Keratinocyte (primary cell): ENCODE measurements at places on chromosomes 12 and 14.

DNA sequence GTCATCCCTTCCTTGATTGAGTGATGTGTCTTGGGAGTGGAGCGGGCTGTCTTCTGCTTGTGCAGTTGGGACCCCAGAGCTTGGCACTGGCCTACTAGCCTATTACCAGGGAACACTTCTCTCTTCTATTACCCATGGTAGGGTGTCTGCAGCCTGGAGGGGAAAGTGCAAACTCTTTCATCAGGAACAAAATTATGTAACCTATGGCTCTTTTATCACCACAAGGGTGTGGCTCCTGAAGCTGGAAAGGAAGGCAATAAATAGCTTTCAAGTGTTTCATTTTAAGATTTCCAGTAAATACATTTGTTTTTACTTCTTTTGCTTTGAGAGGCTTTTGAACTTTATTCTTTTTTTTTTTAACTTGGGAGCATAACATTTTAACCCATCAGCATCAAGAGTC, 349.7 kb upstream of the FAR2 start:
- DNase-seq: no peak

DNA sequence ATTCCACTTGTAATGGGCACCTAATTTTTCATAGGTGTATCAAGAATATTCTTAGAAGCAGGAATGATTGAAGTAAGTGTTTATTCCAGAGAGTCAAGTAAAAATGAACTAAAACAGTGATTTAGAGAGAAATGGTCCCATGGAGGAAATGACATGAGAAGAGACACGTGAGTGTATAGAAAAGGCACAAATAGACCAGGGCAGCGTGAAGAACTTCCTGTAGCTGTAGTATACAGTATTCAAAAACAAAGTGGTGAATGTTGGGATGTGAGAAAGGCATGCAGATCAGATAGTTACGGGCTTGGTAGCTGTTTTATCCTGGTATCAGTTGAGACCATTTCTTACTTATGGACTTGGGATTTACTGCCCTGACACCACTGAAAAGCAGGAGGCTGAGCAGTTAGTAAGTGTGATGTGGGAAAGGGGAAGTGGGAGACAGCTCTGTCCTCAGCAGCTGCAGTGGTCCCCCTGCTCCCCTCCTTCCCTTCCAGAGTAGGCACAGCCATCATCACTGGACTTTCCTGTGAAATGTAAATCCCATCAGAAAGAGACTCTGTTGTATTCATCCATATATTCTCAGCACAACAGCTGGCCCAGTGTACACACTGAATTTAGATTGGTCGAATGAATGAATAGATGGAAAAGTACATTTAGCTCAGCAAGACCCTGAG, 16.8 kb upstream of the TESPA1 start:
- no peak for DNase-seq

DNA sequence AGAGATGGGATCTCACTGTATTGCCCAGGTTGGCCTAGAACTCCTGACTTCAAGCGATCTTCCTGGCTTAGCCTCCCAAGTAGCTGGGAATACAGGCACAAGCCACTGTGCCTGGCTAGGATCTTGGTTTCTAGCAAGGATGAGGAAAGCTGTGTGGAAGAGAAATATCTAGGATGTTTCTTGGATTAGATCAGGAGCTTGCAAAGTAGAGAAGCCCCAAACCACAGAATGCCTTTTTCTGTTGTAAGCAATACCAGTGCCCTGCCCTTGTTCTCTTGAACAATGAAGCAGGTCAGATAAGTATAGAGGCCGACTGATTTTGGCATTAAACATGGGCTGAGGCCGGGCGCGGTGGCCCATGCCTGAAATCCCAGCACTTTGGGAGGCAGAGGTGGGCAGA, 44.3 kb upstream of the STRN3 start:
- no peak for DNase-seq

GRCh38 chr12:92952394-92952793, 23.3 kb upstream of the EEA1 start:
- DNase-seq: no peak

GRCh38 chr14:89724628-89724960, 229.9 kb downstream of the EFCAB11 start:
- no peak for DNase-seq

DNA sequence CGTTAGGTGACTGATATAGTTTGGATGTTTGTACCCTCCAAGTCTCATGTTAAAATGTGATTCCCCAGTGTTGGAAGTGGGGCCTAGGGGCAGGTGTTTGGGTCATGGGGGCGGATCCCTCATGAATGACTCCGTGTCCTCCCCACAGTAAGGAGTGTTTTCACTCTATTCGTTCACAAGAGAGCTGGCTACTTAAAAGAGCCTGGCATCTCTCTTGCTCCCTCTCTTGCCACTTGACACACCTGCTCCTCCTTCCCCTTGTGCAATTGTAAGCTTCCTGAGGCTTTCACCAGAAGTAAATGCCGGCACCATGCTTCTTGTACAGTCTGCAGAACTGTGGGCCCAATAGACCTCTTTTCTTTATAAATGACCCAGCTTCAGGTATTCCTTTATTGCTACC, 2.6 kb downstream of the IFI27L2 start:
- no peak for DNase-seq

- peak; percentile 79 for DNase-seq
Measured at GRCh38 chr12:71719647-71720370, 33.9 kb downstream of the TMEM19 start.

GRCh38 chr12:98332642-98333041, 182.7 kb upstream of the TMPO start:
- no peak for DNase-seq

DNA sequence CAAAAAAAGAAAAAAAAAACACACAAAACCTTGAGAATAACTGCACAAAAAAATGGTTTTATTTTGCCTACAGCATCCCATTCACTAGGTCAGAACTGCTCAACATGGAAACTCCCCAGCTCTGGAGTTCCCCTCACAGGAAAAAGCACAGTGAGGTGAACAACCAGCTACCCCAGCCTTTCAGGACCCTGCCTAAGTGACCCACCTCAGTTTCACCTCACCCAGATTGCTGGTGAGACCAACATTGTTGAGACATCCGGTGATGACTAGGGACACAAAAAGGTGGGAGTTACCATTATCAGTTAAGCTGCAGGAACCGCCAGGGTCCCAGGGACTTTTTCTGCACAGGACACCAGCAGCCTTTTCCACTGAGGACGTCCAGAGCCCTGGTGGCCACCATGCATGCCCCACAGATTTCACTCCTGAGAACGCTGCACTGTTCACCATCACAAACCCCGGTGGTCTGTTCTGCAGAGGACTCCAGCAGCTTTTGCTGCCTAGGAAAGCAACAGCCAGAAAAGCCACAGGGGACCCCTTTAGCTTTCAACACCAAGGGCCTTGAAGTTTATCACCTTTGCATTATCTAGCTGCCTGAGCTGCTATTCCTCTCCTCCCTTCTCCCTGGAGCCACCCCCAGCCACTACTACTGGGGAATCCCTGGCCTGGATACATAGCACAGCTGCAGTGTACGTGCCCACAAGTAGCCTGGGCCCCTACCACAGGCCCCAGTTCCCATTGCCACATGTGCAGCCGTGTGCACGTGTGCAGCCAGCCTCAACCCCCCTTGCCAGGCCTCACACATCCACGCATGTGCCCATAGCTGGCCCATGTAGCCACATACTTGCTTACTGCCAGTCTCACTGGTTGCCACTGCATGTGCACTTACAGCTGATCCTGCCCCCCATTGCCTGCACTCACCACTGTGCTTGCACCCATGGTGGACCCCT, 62.5 kb upstream of the FAR2 start:
- DNase-seq: no peak
